ENCODE measurements at places on chromosomes 12 and 14. TPM values are rescaled to one million over a fixed set of nuclear protein-coding genes. Genes with fewer than 3 reads are reported as not detected.

RPL10L gene
- total RNA-seq, result not detected

TTC9 gene
- 0.46 TPM for total RNA-seq

KIF26A gene
- total RNA-seq, result 0.08 TPM

CRIP1 gene
- total RNA-seq, result 0.16 TPM

GPRC5A gene
- 1.2 TPM for total RNA-seq

GNB3 gene
- total RNA-seq, result 0.47 TPM

CLEC6A gene
- total RNA-seq, result not detected

MYO1H gene
- total RNA-seq, result not detected

NFATC4 gene
- total RNA-seq, result 2.9 TPM

EML1 gene
- 2.2 TPM for total RNA-seq

IAPP gene
- not detected for total RNA-seq

PCED1B gene
- 11.0 TPM for total RNA-seq

SERPINA10 gene
- total RNA-seq, result not detected

PDZRN4 gene
- not detected for total RNA-seq

GLIPR1L1 gene
- not detected for total RNA-seq

CCDC197 gene
- not detected for total RNA-seq

RASAL1 gene
- total RNA-seq, result 0.04 TPM

CCDC177 gene
- not detected for total RNA-seq

ZDHHC22 gene
- total RNA-seq, result not detected

KERA gene
- not detected for total RNA-seq

TAS2R7 gene
- total RNA-seq, result not detected

HOXC5 gene
- total RNA-seq, result 1.6 TPM

TRHDE gene
- total RNA-seq, result 0.47 TPM

CYP27B1 gene
- total RNA-seq, result 92.0 TPM

LRRC10 gene
- not detected for total RNA-seq

NRIP2 gene
- not detected for total RNA-seq

MARK3 gene
- total RNA-seq, result 105 TPM

GPR135 gene
- total RNA-seq, result 0.23 TPM

CFAP73 gene
- not detected for total RNA-seq

ACOT4 gene
- 1.6 TPM for total RNA-seq

PSME1 gene
- total RNA-seq, result 167 TPM

AQP2 gene
- total RNA-seq, result not detected

GPRC5D gene
- total RNA-seq, result not detected

KRT6A gene
- 3,851 TPM for total RNA-seq

SYCP3 gene
- not detected for total RNA-seq

SOX5 gene
- total RNA-seq, result not detected

TMEM229B gene
- 3.0 TPM for total RNA-seq

RFX4 gene
- not detected for total RNA-seq

DDN gene
- total RNA-seq, result 0.23 TPM

SLC17A8 gene
- total RNA-seq, result not detected

SLCO1B1 gene
- not detected for total RNA-seq

KLHL33 gene
- total RNA-seq, result not detected

PRKCH gene
- 11.2 TPM for total RNA-seq

ZNF839 gene
- total RNA-seq, result 7.7 TPM

INHBC gene
- not detected for total RNA-seq

LPAR5 gene
- total RNA-seq, result 15.7 TPM

Data from hair follicular keratinocyte (primary cell).